Effector CD4-positive, alpha-beta T cell (primary cell): ENCODE measurements at places on chromosomes 7 and 10.
A peak's percentile ranks its signal among the peaks of the same experiment; 100 is the strongest.

DNA sequence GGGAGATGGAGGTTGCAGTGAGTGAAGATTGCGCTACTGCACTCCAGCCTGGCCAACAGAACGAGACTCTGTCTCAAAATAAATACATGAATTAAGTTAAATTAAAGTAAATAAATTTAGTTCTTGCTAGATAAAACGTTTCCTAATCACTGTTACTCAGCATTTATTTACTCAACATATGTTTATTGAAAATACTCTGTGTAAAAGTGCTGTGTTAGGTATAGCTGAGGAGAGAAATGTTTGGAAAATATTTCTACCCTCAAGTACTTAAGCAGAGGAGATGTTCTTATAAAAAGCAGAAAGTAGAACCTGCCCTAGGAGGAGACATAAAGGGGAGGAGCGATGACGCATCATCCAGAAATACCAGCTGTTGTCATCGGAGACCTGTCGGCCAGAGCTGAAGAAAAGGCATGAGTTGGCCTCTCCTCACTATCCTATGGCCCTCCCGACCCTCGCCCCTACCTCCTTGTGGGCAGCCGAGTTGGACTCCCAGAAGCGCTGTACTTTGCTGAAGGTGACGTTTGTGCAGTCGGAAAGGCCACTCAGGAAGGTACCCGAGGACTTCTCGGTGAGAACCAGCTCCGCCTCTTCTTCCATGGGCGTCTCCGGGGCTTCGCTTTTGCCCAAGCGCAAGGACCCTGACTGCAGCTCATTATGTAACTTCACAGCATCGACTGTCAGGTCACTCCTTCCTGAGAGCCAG is 1.1 kb downstream of the RRP12 start:
- no peak for DNase-seq

- no peak for DNase-seq
Measured at GRCh38 chr7:137992550-137993394, 9.1 kb downstream of the CREB3L2 start.

GRCh38 chr7:71343892-71344291 is 211.9 kb downstream of the GALNT17 start:
- DNase-seq = no peak

- DNase-seq = peak; percentile 62
Measured at GRCh38 chr10:84429926-84430520, 101.6 kb downstream of the CCSER2 start.

DNA sequence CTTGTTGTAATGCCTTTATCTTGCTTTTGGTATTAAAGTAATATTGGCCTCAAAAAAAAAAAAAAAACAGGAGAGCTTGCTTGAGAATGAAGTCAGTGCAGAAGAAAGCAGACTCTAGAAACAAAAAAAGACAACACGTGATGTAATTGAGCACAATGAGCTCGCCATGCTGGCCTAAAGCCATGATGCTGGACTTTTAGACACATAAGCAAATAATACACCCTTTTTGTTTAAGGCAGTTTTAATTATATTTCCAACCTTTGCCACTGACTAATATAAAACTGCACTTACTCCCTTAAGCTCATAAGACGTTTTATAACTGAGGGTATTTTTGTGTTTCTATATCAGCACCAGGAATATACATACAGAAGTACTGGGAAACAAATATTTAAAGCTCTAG is 798.3 kb downstream of the KCNMA1 start:
- DNase-seq = no peak

DNA sequence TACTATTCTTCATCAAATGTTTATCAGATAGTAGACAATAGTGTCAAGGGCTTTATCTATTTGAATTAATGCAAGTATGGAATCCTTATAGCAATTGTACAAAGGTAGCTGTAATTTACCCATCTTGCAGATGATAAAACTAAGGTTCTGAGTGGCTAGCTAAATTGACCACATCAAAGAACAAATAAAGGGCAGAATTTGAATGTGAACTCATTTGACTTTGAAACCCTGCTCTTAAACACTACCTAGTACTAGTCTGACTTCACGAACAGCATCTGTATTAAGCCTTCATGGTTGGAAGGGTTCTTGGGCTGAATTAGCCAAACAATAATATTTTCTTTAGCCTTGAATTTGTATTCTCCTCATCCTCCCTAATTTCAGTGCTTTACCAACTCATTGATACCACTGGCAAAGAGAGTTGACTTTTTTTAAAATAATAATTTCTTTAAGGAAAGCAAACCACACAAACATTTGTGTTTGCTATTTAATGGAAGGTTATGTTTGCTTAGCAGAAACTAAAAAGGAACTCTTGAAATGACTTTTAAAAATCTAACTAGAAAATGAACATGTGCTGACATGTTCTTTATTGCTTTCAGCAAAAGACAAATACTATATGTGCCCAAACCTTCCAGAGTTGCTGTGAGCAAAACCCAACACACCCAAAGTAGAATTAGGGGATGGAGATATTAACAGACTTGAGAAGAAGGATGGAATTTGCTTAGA is 322.6 kb downstream of the RNLS start:
- DNase-seq = no peak

GRCh38 chr7:66905689-66906088 is 15.3 kb upstream of the TMEM248 start:
- DNase-seq = no peak

GRCh38 chr10:113313048-113313602 is 239.7 kb upstream of the HABP2 start:
- DNase-seq = no peak

GRCh38 chr7:130430115-130430514 is 10.7 kb downstream of the CEP41 start:
- no peak for DNase-seq

DNA sequence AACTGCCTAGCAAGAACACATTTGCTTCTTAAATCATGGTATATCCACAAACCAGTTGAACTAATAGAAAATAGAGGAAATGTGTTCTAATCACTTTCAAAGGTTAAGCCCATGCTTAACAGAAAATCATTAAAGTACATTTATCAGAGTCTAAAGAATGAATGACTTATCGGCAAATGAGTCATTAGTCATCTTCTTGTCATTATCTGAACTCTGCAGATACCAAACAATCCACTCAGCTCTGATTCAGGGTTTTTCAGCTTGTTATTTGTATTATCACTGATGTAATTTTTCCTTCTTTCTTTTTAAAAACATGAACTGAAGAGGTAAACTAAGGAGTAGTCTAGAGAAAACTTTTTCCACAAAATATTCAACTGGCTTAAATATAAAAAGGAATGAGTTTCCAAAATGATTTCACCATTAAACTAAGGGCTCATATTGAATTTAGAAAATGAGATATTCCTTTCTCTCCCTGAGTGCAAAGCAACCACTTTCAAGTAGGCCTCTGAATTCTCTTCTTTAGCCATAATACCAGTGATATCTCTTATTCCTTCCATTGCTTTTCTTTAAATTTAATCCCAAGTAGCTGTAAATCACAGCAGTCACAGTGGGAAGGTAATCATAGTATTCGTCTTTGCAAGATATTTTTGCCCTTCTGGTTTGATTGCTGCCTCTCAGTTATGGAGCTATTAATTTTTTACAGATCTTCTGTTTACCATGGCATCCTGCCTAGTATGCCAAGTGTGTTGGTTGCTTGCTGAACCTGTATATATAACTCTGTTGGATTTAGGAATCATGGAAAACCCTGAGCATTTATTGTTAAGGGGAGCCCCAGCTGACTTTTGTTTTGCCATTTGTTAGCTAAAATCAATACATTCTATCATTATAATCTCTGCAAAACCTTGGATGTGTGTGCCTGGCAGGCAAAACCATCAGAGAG is 125.1 kb downstream of the THSD7A start:
- DNase-seq = no peak

GRCh38 chr7:43195768-43196167 is 83.3 kb downstream of the HECW1 start:
- DNase-seq = no peak

- DNase-seq = no peak
Measured at GRCh38 chr7:157235357-157236333, 96.9 kb downstream of the UBE3C start.

DNA sequence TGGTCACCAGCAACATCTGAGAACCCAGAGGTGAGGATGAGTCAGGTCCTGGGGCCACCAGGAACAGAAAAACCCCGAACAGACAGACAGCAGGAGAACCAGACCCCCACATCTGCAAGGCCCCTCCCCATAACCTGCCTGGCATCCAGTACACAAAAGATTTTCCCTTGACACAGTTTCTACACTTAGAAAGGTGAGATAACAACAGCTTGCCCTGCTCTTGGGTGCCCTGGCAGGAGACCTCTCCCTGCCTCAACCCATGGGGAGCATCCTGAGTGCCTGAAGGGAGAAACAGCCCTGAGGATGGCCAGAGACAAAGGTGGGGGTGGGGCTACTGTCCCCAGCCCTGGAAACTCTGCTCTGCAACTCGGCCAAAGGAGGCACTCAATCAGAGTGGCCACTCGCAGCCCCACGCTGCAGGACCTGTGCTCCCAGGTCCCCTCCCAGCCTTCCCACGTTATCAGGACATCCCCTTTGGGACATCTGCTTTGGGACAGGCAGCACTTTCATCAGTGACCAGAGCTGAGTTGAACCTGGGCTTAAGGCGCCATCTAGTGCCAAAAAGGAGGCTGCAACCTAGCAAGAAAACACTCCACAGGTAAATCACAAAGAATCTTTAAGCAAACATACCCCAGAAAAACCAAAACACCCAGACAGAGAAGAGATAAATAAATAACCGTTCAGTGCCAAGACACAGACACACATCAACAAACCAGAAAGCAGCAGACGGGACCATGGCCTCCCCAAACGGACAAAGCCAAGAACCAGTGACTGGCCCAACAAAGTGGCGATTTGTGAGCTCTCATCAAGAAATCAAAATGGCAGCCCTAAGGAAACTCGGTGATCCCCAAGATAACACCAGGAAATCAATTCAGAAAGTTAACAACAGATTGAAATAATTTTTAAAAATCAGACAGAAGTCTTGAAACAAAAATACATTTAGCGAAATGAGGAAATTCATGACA is 233.7 kb downstream of the PTPRN2 start:
- no peak for DNase-seq

DNA sequence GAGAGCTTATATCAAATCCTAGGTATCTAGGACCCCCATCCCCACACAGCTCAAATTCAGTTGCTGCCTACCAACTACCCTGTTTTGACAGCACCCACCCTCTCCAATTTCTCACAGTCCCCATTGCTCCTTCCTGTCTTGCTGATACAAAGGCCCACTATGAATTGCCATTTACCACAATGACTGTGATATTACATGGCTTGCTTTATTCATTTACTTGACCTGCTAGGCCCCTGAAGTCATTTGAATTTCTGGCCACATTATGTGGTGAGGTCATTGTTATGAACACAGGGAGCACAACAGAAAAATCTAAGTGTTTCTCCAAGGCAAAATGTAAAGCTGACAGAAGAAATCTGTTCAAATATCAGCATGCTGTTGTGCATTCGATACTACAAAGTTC is 101.4 kb downstream of the PPP1R17 start:
- no peak for DNase-seq

- no peak for DNase-seq
Measured at GRCh38 chr10:72173262-72173618, 42.6 kb upstream of the ANAPC16 start.

DNA sequence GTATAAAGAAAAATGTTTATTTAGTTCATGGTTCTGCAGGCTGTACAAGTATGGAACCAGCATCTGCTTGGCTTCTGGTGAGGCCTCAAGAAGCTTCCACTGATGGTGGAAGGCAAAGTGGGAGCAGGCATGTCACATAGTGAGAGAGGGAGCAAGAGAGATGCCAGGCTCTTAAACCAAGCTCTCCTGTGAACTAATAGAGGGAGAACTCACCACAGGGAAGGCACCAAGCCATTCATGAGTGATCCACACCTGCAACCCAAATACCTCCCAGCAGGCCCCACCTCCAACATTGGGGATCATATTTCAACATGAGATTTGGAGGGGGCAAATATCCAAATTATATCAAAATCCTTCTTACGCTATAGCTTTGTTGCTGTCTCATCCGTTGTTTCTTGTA is 113.1 kb downstream of the CPED1 start:
- no peak for DNase-seq

- no peak for DNase-seq
Measured at GRCh38 chr7:121005996-121006584, 17.6 kb downstream of the CPED1 start.

GRCh38 chr10:15168786-15169554 is 477 bp upstream of the NMT2 start:
- peak; percentile 93 for DNase-seq

- DNase-seq = no peak
Measured at GRCh38 chr7:132149436-132150304, 426.6 kb downstream of the PLXNA4 start.

- DNase-seq = no peak
Measured at GRCh38 chr10:60488111-60488669, 98.5 kb upstream of the ANK3 start.

GRCh38 chr10:88027570-88027969 is 164.1 kb downstream of the PTEN start:
- no peak for DNase-seq

- DNase-seq = no peak
Measured at GRCh38 chr10:119378737-119379067, 163.8 kb downstream of the RGS10 start.

- no peak for DNase-seq
Measured at GRCh38 chr10:86283466-86284287, 82.9 kb downstream of the GRID1 start.

- DNase-seq = no peak
Measured at GRCh38 chr7:80277434-80278427, 143.1 kb downstream of the GNAI1 start.

DNA sequence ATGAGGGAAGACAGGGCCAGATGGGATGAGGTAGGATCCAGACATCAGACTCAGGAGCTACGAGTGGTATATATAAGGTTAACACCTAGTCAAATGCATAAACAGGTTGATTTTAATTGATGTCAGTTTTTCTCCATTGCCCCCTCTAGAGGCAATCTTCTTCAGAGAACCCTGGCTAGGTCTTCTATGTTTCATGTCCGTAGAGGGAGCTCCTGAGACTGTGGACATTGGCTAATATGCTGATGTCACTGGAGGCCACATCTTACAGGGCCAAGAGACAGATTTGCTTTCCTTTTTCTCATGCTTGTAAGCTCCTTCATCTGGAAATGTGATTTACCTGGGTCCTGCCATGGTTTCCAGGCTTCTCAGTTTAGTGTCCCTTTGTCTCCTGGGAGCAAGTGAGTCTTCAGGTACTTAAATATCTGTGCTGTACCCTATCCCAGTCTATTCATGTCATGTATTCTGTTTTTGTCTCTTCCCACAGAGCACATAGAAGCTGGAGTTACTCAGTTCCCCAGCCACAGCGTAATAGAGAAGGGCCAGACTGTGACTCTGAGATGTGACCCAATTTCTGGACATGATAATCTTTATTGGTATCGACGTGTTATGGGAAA is 161.6 kb upstream of the PRSS1 start:
- no peak for DNase-seq

GRCh38 chr10:58322835-58323209 is 12.0 kb upstream of the UBE2D1 start:
- no peak for DNase-seq
